Osteoblast (primary cell): ENCODE measurements at places on chromosomes 11 and 22. TPM values are rescaled to one million over a fixed set of nuclear protein-coding genes. Genes with fewer than 3 reads are reported as not detected.

GRCh38 chr11:122099374-122100036 lies 16.5 kb downstream of the BLID start:
- peaks cover 64% of the 10 kb centered on the region for H3K4me1 ChIP-seq
- no peak for DNase-seq
- H3K27ac ChIP-seq = peak overlapping the region; percentile 70
- peak overlapping the region; percentile 86 for H3K4me3 ChIP-seq
- no peaks in the 10 kb centered on the region for H3K27me3 ChIP-seq
- peaks cover 75% of the 10 kb centered on the region for H3K36me3 ChIP-seq

DNA sequence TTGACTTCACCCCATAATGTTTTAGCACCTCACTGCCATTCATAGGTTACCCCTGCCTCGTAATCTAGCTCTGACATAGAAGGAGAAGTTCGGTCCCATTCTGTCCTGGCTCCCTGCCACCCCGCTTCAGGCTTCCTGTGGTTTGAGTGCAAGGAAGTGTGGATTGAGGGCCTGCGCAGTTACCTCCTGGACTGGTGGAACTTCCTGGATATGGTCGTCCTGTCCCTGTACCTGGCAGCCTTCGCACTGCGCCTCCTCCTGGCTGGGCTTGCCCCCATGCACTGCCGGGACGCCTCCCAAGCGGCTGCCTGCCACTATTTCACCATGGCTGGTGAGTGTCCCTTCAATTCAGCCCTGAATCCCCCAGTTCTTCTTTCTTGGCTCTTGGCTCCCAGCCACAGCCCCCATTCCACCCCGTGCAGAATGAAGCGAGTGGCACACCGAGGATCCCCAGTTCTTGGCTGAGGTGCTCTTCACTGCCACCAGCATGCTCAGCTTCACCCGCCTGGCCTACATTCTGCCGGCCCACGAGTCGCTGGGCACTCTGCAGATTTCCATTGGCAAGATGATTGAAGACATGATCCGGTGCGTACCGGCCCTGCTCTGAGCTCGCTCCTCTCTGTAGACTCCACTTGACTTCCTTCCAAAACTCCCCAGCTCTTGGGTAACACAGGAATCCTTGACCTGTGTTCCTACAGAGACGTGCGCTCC lies 15.4 kb downstream of the ART5 start:
- no peak overlapping the region for H3K27ac ChIP-seq
- DNase-seq = peak; percentile 61
- H3K4me1 ChIP-seq = no peaks in the 10 kb centered on the region
- H3K27me3 ChIP-seq = no peaks in the 10 kb centered on the region
- no peaks in the 10 kb centered on the region for H3K36me3 ChIP-seq

DNA sequence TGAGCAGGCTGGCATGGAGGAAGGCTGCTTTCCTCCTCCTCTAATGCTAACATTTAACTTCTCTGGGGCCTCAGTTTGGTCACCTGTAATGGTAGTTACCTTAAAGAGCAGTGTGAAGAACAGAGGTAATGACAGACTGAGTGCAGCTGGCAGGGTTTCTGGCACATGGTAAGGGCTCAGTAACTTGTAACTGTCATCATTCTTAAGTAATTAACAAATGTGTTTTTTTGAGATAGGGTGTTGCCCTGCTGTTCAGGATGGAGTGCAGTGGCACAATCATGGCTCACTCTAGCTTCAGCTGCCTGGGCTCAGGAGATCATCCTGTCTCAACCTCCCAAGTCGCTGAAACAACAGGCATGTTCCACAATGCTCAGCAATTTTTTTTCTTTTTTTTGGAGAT lies 242.0 kb upstream of the SYN3 start:
- H3K4me1 ChIP-seq = no peaks in the 10 kb centered on the region
- H3K4me3 ChIP-seq = no peak overlapping the region
- H3K27ac ChIP-seq = no peak overlapping the region
- DNase-seq = no peak

DNA sequence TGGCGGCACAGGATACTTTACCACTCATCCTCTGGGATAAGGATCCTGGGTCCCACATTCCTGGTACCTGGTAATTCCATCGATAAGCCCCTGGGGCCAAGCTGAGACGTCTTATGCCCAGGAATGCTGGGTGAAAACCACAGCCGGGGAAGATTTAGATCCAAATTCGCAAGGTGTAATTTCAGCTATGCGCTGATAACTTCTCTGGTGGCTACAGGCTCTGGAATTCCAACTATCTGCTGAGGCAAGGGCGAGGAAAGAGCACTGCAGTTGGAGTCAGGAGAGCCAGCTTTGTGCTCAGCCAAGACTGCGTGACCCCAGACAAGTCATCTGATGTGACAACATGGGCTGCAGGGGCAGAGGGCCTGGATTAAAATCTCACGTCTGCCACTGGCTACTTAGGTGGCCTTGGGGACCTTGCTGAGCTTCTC lies 9.9 kb upstream of the MYEOV start:
- no peaks in the 10 kb centered on the region for H3K27me3 ChIP-seq
- peak; percentile 53 for DNase-seq
- peaks cover 16% of the 10 kb centered on the region for H3K4me1 ChIP-seq
- H3K4me3 ChIP-seq = no peak overlapping the region
- H3K36me3 ChIP-seq = no peaks in the 10 kb centered on the region

FAM111B gene
- 0.72 and 1.8 TPM in 2 replicates for total RNA-seq

GRCh38 chr22:35728639-35729308 lies 11.1 kb downstream of the APOL5 start:
- DNase-seq = no peak
- no peak overlapping the region for H3K4me3 ChIP-seq
- H3K36me3 ChIP-seq = no peaks in the 10 kb centered on the region
- H3K27ac ChIP-seq = no peak overlapping the region
- H3K4me1 ChIP-seq = peaks cover 2% of the 10 kb centered on the region
- H3K27me3 ChIP-seq = peaks cover 2% of the 10 kb centered on the region

DNA sequence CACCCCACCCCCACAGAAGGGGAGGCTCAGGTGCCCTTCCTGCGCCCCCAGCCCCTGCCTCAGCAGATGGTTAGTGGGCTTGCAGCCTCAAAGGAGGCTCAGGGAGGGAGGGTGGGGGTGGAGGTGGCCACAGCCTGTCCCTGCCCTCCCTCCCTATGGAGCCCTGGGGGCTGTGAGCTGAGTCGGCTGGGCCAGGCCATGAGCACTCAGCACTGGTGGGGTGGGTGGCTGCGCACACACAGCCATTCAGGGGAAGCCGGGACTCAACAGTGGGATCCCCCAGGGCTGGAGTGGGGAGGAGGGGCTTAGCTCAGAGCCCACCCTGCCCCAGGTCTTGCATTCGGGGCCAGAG lies 50.2 kb downstream of the FLRT1 start:
- peaks cover 3% of the 10 kb centered on the region for H3K4me1 ChIP-seq
- DNase-seq = no peak
- H3K27ac ChIP-seq = no peak overlapping the region
- no peaks in the 10 kb centered on the region for H3K36me3 ChIP-seq

DNA sequence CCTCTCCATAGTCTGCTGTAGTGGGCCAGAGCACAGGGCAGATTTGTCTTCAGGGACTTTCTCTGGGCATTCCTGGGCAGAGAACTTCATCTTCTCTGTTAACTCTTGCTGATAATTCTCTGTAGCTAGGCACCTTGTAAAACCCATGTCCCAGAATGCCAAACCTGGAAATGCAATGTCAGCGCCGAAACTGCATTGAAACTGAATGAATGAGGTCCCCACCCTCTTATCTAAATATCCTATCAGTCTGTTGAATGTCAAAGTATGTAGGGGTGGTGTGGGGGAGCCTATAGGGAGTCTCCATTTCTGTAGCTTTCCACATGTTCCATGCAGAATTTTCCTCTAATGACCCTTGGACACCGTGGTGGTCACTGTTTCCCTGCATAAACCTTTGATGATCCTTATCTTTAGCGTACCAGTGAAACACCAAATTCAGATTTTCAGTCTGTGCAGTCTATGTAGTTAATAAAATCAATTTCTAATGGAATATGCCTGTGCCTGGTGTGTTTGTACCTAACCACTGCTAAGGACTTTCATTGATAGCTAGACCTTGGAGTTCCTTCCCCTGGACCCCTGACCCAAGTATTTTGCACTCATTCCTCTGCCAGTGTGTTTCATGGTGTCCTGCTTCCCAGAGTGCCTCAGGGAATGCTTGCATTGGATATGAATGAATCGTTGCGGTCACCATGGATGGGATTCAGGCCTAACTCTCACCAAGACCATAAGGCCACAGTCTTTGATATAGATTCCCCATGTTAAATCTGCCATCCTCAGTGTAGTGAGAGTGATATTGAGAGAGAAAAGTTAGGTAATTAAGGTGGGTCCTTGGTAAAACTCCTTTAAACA lies 2.5 kb upstream of the CABIN1 start:
- no peaks in the 10 kb centered on the region for H3K36me3 ChIP-seq
- H3K4me3 ChIP-seq = no peak overlapping the region
- no peaks in the 10 kb centered on the region for H3K27me3 ChIP-seq
- H3K27ac ChIP-seq = no peak overlapping the region

DNA sequence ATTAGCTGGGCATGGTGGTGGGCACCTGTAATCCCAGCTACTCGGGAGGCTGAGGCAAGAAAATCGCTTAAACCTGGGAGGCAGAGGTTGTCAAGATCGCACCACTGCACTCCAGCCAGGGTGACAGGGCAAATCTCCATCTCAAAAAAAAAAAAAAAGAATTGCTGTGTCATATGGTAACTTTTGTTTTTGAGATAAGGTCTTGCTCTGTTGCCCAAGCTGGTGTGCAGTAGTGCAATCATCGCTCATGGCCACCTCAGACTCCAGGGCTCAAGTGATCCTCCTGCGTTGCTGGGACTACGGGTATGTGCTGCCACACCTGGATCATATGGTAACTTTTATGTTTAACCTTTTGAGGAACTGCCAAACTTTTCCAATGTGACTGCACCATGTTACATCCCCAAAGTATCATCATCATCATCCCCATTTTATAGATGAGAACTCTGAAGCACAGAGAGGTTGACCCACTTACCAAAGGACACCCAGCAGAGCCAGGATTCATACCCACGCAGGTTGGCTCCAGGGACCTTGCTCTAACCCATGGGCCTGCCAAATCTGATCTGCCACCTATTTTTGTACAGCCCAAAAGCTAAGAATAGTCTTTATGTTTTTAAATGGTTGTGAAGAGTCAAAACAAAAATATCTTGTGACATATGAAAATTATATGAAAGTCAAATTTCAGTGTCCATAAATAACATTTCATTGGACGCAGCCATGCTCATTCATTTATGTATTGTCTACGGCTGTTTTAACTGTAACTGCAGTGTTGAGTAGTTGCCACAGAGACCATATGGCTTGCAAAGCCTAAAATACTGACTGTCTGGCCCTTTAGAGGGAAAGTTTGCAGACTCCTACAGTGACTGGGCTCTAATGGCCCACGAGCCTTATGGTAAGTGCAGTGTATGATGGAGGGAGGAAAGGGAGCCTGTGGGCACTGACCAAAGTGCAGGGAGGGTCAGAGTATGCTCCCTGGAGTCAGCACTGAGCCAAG lies 45.3 kb downstream of the GDPD5 start:
- no peak overlapping the region for H3K27ac ChIP-seq
- H3K36me3 ChIP-seq = no peaks in the 10 kb centered on the region
- H3K4me1 ChIP-seq = peaks cover 6% of the 10 kb centered on the region
- no peaks in the 10 kb centered on the region for H3K27me3 ChIP-seq
- DNase-seq = peak; percentile 18
- H3K4me3 ChIP-seq = no peak overlapping the region

USP35 gene
- total RNA-seq = 21.4 and 26.2 TPM in 2 replicates

- no peaks in the 10 kb centered on the region for H3K27me3 ChIP-seq
- no peak overlapping the region for H3K27ac ChIP-seq
These were observed 73.6 kb upstream of the MYO18B start for GRCh38 chr22:25668437-25668836.

HYLS1 gene
- total RNA-seq = 5.8 and 6.8 TPM in 2 replicates

KBTBD3 gene
- 3.8 and 4.3 TPM in 2 replicates for total RNA-seq

- H3K4me3 ChIP-seq = no peak overlapping the region
- H3K4me1 ChIP-seq = no peaks in the 10 kb centered on the region
- DNase-seq = peak; percentile 45
- no peaks in the 10 kb centered on the region for H3K27me3 ChIP-seq
These were observed 80.7 kb downstream of the JRKL start for GRCh38 chr11:96470521-96470920.

NNMT gene
- total RNA-seq = 1,091 and 1,196 TPM in 2 replicates

GRCh38 chr22:25485626-25486545 lies 78.6 kb upstream of the GRK3 start:
- H3K36me3 ChIP-seq = peaks cover 10% of the 10 kb centered on the region
- no peak overlapping the region for H3K4me3 ChIP-seq
- H3K4me1 ChIP-seq = peaks cover 15% of the 10 kb centered on the region
- no peaks in the 10 kb centered on the region for H3K27me3 ChIP-seq
